Caudate nucleus (tissue), 63 donors: ENCODE measurements at places on chromosomes 12 and 14.

DNA sequence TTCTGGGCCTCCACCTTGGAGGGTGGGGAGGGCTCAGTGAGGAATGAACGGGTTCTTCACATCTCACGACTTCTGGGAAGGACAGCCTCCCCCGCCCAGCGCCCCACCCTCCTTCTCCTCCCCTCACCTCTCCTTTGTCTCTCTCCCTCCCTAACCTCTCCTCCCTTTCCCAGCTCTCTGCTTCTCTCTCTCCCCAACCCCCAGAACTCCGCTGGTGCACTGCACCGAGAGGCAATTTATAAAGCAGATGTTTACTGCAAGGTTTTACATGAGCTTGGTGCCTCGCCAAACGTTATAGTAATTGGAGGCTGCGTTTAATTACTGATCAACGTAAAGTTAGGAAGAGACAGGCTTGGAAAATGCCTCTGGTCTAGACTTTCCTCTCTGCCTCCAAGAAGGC lies 42.9 kb upstream of the FAM222A start:
- DNase-seq: no peak

DNA sequence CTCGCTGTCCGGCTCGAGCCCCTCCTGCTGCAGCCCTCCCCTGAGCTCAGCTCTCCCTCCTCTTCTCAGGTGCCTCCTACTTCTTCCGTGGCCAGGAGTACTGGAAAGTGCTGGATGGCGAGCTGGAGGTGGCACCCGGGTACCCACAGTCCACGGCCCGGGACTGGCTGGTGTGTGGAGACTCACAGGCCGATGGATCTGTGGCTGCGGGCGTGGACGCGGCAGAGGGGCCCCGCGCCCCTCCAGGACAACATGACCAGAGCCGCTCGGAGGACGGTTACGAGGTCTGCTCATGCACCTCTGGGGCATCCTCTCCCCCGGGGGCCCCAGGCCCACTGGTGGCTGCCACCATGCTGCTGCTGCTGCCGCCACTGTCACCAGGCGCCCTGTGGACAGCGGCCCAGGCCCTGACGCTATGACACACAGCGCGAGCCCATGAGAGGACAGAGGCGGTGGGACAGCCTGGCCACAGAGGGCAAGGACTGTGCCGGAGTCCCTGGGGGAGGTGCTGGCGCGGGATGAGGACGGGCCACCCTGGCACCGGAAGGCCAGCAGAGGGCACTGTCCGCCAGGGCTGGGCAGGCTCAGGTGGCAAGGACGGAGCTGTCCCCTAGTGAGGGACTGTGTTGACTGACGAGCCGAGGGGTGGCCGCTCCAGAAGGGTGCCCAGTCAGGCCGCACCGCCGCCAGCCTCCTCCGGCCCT lies 22.8 kb downstream of the MMP17 start:
- DNase-seq: no peak

DNA sequence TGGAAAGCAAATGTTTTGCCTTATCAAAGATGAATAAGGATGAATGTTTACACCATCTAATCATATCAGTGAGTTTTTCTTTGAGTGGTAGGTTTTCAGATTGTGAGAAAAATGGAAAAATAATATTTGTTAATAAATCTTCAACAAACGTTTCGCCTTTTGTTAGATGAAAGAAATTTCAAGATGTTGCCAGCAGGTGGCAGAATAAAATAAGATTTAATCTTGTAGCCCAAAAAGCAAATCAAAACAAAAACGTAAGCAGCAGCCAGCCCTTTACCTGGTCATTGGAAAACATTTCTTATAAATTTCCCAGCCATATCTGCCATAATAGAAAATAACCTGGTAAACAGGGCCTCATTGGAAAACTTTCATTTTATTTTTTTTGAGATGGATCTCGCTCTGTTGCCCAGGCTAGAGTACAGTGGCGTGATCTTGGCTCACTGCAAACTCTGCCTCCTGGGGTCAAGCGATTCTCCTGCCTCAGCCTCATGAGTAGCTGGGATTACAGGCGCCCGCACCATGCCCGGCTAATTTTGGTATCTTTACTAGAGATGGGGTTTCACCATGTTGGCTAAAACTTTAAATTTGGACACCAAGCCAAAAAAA lies 15.4 kb upstream of the TMEM120B start:
- no peak for DNase-seq

- no peak for DNase-seq
Observed at GRCh38 chr12:104691721-104692556, 235.2 kb downstream of the CHST11 start.

GRCh38 chr12:111417784-111418593 lies 12.3 kb downstream of the SH2B3 start:
- DNase-seq: no peak

DNA sequence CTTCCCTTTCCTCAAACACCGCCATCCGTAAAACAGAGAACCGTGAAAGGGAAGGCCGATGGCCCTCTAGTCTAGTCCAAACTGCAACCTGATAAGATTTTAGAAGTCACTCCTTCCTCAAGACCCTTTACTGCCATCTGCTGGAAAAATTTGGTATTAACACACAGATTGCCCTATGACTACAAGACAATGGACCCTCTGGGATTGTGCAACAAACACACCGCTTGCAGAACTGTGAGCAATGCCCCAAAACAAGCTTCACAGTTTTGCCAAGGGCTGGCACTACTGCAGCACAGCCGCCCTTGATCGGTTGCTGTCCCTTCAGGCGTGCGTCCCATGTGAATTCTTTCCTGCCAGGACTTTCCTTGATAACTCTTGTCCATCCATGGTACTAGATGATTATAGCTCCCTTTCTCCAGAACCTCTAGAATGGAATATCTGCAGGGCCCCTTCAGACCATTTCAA lies 23.1 kb downstream of the LLPH start:
- no peak for DNase-seq

GRCh38 chr12:120853188-120853587 lies 51.0 kb downstream of the SPPL3 start:
- DNase-seq: no peak
